GM23248 (cell line): ENCODE measurements at places on chromosomes 11 and 22. TPM values are rescaled to one million over a fixed set of nuclear protein-coding genes. Genes with fewer than 3 reads are reported as not detected.

TP53I11 gene
- total RNA-seq, result 59.9 and 66.5 TPM in 2 replicates

DNA sequence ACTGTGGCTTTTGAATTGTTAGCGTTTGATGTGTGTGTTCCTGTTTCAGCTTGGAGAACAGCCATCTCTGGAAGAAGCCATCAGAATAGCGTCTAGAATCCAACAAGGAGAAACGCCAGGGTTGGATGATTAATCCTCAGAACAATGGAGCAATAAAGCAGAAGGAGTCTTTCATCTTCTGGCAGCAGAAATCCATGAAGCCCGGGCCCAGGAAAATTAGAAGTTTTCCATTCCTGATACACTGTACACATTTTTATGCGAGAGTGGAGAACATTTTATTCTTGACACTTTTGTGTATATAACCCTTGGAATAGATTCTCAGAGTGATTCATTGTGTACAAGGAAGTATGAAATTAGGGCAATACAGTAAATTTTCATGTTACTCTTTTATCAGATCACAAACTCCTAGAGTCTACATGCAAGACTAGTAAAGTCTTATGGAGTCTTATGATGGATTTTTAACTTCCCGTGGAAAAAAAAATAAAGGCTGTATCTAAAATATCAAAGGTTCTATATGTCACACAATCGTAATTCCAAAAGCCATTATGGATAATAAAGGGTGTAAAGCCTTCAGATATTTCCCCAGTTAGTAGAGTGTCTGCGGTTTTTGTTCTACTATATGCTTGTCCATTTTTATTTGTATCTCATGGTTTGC is 45.9 kb upstream of the WEE1 start:
- DNase-seq, result peak; percentile 91

GRCh38 chr22:42203609-42204008 is 66.8 kb downstream of the TCF20 start:
- no peak for DNase-seq

GRCh38 chr11:8006349-8006977 is 19.3 kb downstream of the EIF3F start:
- peak; percentile 84 for DNase-seq

ROBO4 gene
- 0.51 and 1.3 TPM in 2 replicates for total RNA-seq

DDTL gene
- total RNA-seq, result not detected in 2 replicates

SRSF8 gene
- 14.8 and 27.7 TPM in 2 replicates for total RNA-seq

DNA sequence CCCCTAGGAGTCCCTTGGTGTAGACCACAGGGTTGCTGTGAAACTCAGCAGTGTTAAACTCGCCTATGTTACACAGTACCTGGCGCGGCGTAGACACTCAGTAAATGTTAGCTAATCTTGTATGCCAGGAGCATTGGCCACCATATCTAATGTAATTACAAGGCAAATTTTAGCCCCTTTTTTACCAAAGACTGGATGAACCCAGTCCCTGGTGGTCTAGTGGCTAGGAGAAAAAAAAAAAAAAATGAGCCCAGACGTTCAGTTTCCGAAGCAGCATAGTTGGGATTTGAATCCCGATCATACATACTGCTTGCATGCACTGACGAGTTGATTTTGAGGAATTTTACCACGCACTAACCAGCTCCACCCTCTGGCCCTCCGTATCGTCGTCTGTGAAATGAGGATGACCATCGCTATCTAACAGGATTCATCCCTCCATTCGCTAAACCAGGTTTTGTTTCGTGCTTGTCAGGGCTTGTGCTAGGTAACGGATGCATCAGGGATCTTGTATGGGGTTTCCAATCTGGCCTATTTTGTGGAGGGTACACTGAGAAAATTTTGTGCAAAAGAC is 688 bp downstream of the PTS start:
- DNase-seq, result peak; percentile 69

MRGPRX4 gene
- not detected in 2 replicates for total RNA-seq

RIMBP3C gene
- total RNA-seq, result 0.22 TPM in 1 of 2 replicates, not detected in the other

DDX6 gene
- 84.6 and 88.9 TPM in 2 replicates for total RNA-seq

PKDREJ gene
- not detected in 2 replicates for total RNA-seq

DNA sequence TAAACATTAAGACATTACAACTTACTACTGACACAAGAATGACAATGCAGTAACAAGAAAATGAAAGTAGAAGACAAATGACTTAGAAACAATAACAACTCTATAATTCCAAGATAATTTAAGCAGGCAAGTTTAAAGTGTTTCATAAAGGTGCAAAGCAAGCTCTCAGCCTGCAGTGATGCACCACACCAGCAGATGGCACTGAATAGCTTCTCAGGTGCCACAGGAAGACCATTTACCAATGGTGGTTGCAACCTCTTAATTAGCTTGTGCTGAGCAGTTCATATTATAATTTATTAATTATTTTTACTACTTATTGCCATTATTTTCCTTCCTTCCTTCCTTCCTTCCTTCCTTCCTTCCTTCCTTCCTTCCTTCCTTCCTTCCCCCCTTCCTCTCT is 60.6 kb downstream of the NXPE2 start:
- peak; percentile 63 for DNase-seq

DNA sequence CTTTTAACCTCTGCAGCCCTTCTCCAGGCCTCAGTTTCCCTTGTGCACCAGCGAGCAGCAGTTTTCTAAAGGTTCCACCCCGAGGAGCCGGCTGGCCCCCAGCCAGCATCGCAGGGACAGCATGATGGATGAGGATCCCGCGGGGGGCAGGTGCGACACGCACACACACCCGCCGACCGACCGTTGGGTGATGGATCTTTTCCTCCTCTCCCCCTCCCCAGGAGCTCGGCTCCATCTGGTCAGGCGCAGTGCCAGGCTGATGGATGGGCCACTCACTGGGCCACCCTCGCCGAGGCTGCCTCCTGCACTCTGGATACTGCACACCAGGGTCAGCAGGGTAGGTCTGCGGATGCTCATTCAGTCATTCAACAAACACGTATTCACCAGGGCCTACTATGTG is 12.8 kb upstream of the CABP7 start:
- DNase-seq, result no peak

GRCh38 chr22:31176923-31177322 is 16.9 kb downstream of the RNF185 start:
- no peak for DNase-seq
